Stimulated activated CD4-positive, alpha-beta T cell treated with anti-CD3 and anti-CD28 coated beads, Interleukin-2, amount 100 ng/mL, for 48 hours (primary cell): ENCODE measurements at places on chromosomes 12 and 14.

DNA sequence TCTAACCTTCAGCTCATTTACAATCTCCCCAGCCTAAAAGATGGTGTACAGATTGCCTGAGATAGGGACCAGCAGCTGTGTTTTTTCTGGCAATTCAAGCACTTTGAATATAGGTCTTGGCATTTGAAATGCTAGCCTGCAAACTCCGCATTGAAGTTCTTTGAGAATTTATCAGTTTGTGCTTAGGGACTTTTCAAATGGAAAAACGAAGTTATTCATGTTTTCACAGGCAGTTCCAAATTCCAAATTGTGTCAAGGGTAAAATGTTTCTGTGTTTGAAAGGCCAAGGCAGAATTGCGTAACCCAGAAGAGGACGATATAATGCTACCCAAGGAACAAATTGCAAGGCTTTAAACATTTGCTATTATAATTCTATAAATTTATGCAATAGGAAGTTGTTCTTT lies 168.9 kb upstream of the RASSF8 start:
- DNase-seq: no peak

GRCh38 chr12:132487311-132487741 lies 2.6 kb upstream of the FBRSL1 start:
- DNase-seq: no peak

GRCh38 chr14:72638021-72638420 lies 255.9 kb downstream of the DPF3 start:
- no peak for DNase-seq

- no peak for DNase-seq
Measured at GRCh38 chr14:104479901-104480300, 99.7 kb upstream of the C14orf180 start.

DNA sequence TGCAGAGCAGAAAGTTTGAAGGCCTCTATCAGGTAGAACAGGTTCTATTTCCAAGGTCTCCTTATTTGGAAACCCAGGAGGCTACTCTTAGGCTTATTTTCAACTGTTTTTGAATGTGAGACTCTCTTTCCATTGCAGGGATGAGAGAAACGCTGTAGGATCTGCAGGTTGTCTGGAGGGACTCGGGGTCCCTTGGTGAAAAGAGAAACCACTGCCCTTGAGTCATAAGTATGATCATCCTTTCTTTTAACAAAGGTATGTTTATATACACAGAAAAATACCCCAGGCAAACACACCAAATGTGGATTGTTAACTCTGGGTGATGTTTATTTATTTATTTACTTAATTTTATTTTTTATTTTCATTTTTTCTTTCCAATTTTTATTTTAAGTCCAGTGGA lies 57.8 kb upstream of the MAX start:
- DNase-seq: no peak

GRCh38 chr12:107429006-107429705 lies 256.4 kb upstream of the PWP1 start:
- DNase-seq: no peak

DNA sequence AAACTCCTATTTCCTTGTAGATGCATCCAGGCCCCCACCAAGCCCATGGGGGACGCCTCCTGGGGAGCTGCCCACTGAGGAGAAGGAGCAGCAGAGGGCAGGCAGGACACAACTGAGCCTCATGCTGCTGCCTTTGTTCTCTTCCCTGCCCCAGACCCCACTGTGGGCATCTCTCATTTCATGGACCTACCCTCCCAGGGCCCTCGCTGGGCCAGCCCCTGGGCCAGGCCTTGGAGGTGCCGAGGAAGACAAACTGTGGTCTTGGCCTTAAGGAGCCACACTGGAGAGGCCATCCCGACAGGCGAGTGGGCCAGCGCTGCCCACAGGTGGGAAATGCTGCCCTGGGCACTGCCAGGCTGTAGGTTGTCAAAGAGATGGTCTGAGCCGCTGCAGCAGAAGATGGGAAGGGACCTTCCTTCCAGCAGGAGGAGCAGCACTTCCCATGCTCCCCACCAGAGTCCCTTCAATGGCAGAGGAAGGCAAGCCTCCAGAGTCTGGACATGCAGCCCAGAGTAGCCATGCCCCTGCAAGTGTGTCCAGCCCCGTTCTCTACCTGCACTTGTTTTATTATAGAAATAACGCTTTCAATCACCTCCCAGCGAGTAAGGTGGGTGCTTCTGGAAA lies 147.4 kb downstream of the BCL11B start:
- DNase-seq: no peak

DNA sequence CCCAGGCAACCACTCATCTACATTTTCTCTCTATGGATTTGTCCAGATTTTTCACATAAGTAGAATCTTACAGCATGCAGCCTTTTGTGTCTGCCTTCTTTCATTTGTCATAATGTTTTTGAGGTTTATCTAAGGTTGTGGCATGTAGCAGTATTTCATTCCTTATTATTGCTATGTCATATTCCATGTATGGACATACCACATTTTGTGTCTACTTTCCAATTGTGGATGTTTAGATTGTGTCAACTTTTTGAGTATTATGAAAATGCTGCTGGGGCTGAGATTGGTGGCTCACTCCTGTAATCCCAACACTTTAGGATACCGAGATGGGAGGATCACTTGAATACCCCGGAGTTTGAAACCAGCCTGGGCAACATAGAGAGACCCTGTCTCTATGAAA lies 3.2 kb upstream of the ATXN2 start:
- DNase-seq: no peak

- DNase-seq: no peak
Measured at GRCh38 chr12:115811929-115812328, 465.6 kb downstream of the MED13L start.

DNA sequence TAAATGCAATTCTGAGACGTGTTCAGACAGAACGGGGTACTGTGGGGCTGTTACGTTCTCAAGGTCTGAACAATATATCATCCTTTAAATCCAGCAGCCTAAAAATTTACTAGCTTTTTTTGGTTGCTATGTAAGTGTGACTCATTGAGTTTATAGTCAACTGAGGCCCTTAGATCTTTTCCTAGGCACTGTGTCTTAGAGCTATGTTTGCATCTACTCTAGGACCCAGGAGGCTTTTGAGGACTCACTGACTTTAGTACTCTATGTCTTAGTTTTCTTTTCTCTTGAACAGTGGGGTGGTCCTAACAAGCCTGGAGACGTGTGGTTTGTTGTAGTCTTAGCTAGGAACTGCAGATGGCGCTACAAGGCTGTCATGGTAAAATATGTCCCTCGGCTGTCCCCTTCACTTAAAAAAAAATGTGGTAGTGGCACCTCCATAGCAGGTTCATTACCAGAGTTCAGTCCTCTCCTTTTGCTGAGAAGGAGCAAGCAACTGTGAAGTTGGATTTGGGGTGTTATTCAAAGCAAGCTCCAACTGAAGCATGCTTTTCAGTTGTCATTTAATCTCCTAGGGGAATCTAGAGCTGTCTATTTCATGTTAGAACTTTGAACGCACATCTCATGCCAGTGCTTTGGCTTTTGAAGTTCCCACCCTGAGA lies 8.7 kb upstream of the SPATS2 start:
- DNase-seq: no peak

DNA sequence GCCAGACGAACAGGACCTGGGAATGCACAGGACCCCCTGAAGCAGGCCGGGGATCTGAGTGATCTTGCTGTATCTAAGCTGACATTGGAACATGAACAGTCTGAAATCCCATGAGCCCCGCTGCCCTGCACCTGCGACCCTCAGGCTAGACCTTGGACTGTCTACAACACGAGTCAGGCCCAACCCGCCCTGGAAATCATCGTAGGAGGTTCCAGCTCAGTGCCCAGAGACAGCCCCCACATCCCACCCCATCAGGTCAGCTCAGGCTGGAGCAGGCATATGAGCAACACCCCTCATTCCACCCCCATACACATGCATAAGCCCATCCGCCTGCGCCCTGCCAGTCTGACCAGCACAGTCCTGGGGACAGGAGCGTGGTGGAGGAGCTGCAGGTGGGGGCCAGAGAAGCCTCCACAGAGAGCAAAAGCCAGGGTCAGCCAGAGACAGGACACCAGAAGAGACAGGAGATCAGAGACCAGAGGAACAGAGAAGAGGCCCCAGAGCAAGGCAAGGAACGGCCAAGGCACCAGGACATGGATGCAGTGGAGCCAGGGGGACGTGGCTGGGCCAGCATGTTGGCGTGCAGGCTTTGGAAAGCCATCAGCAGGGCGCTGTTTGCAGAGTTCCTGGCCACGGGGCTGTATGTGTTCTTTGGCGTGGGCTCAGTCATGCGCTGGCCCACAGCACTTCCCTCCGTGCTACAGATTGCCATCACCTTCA lies at the start of gene AQP6:
TSS of gene AQP6 (plus strand) at position 307 of the 720 bp plus-strand sequence. CDS start at position 534, 227 bp downstream.
- no peak for DNase-seq
